ENCODE measurements at places on chromosomes 4 and X.

DNA sequence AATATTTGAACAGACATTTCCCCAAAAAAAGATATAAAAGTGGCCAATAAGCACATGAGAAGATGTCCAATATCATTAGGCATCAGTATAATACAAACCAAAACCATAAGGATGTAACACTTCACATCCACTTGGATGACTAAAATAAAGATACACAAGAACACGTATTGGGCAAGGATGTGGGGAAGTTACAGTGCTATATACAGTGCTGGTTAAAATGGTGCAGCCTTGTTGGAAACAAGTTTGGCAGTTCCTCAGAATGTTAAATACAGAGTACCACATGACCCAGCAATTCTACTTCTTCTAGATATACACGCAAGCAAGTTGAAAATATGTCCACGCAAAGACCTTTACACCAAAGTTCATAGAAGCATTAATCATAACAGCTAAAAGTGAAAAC is 58.9 kb downstream of the HAUS3 start:
- DNase-seq = no peak

GRCh38 chr4:4880492-4880891 is 21.0 kb downstream of the MSX1 start:
- DNase-seq = no peak

- no peak for DNase-seq
Measured at GRCh38 chrX:133610056-133610455, 194.8 kb upstream of the GPC4 start.

- no peak for DNase-seq
Measured at GRCh38 chr4:73438582-73439215, 2.7 kb downstream of the AFP start.

DNA sequence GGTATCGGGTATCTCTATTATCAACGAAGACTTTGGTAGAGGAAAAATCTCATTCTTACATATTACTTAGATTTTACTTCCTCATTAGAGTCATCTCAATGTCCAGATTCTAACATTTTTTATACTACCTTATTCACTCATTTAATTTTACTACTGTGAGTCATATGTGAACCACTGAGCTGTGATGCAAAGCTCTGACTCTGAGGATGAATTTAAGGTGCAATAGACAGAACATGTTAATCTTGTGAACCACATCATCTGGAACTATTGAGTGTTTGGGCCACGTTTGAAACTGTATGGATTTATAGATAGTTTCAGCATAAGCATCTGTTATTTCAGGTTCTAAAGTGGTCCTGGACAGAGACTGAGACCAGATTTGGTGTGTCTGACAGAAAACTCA is 78.4 kb downstream of the PWWP3B start:
- no peak for DNase-seq

GRCh38 chr4:26874110-26874509 is 13.5 kb downstream of the STIM2 start:
- DNase-seq = no peak

DNA sequence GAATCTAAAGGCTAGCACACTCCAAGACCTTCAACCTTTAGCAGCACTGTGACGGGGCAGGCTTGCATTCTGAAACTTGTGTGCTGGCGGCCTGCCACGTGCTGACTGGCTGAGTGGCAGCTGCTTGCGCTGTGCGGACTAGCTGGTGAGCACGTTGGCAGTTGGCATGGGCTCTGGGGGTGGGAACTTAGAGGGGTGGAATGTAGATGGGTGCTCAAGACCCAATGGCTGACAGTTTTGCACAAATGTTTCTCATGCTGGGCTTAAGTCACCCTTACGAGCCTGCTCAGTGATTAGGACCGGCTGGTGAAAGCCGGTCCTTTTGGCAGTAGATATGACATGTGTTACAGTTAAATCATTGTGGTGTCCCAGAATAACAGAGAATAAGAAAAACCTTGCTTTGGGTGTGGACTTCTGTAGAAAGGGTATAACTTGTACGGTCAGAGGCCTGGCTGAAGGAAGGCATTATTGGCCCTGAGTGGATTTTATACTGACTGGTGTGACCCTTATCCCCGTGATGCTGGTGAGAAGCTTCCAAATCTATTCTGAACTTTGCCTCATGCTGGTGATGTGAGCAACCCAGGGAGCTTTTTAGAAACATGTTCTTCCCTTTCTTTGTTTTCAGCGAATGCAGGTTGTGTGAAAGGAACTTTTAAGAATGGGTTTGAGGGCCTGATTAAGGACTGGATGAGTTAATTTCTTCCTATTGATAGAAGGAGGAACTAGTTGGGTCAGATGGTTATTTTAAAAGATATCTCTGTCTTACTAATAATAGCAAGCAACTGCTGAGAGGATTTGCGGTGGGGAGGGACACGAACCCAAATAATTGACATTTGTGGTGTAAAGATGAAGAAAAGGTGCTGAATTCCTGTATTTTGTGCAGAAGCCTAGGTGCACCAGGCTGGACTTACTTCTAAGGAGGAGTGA is 107.4 kb upstream of the SLC4A4 start:
- DNase-seq = no peak

- no peak for DNase-seq
Measured at GRCh38 chr4:168082379-168082778, 10.0 kb upstream of the ANXA10 start.

GRCh38 chr4:81807386-81807785 is 335.7 kb upstream of the RASGEF1B start:
- DNase-seq = no peak

DNA sequence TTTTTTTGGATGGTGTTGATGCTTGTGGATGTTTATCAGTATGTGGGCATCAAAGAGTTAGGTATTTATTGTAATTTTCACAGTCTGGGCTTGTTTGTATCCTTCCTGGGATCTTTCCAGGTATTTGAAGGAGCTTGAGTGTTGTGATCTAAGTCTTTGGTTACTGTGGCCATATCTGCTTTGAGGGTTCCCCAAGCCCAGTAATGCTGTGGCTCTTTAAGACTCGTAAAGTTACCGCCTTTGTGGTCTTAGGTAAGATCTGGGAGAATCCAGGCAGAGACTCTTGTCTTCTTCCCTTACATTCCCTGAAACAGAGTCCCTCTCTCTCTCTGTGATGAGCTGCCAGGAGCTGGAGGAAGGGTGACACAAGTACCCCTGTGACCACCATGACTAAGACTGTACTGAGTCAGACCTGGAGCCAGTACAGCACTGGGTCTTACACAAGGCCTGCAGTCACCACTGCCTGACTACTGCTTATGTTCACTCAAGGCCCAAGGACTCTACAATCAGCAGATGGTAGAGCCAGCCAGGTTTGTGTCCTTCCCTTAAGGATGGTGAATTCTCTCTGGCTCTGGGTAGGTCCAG is 62.2 kb downstream of the FMR1NB start:
- no peak for DNase-seq

- DNase-seq = no peak
Measured at GRCh38 chr4:141153751-141154510, 20.7 kb upstream of the RNF150 start.

DNA sequence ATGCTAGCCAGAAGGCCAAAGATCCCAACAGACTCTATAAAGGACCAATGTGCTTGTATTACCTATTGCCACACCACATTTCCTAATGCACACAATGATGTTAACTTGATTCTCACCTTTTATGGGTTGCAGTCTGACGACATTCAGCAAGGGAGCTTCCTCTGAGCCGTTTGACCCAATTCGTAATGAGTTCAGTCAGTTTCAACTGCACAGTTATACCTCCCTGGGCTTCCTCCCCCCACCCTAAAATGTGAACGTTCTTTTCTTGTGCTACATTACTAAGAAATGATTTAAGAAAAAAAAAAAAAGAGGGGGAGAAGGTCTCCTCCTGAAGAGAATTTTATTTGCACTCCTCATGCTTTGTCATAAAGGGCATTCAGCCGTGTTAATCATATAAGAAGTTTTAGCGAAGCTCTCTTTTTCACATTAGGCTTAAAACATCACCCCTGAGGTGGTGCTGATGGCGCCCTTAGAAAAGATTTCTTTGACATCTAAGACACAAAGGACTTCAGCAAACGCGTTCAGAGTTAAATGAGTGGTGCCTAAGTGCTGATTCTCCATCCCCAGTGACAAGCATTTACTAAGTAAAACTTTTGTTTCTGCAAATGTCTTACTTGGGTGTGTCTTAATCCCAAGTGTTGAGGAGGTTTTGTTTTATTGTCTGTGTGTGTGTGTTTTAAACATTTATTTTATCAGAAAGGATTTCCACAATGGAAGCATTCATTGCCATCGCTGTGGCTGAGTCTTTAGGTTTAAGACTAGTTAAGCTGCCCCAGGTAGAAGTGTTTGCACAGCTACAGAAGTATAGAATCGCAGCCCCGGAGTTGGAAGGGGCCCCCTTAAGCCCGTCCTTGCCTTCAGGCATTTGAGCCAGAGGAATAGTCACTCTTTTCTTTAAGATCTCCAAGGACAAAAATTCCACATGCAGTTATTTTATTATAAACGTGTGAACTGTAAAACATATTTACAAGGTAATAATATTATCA is 15.2 kb upstream of the GPC3 start:
- DNase-seq = no peak

GRCh38 chr4:105666693-105667092 is 41.8 kb downstream of the INTS12 start:
- no peak for DNase-seq

- DNase-seq = no peak
Measured at GRCh38 chr4:166886718-166887117, 347.6 kb downstream of the SPOCK3 start.

GRCh38 chr4:17557880-17558279 is 19.1 kb upstream of the LAP3 start:
- DNase-seq = no peak
